ENCODE measurements at places on chromosomes 16 and 17.

GRCh38 chr16:49730772-49731171 is 125.1 kb downstream of the ZNF423 start:
- ATAC-seq: no peak

- no peak for ATAC-seq
Measured at GRCh38 chr17:3554440-3554839, 3.2 kb downstream of the TRPV3 start.

DNA sequence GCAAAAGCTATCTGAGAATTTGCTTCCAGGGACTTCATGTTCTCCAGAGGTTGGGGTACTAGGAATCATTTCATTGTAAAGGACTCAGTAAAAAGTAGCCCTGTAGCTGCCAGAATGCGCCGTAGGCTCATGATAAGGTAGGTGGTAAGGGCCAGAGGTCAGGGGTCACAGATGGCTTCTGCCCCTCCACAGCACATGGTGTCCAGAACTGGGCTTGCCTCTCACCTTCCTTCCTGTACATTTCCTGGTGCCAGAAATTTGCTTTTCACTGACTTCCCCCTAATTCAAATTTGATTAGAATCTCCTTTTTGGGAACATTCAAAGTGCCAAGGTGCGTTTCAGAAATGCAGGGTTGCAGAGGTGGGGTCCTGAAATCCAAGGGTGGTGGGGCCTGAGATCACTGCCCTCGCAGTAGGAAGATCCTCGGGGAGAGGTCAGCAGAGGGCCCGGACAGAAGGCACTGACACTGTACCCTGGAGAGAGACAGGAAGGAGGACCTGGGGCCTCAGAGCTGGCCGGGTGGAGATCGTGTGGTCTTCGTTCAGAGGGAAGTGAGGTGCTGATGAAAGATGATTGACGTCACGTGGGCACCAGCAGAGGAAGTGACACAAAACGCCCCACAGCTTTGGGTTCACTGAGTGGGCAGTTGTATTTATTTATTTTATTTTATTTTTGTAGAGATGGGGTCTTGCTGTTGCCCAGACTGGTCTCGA is 25.5 kb upstream of the METRNL start:
- ATAC-seq: no peak

- ATAC-seq: no peak
Measured at GRCh38 chr16:86931410-86931941, 353.1 kb downstream of the FOXL1 start.

GRCh38 chr17:64269687-64270649 is 6.9 kb upstream of the TEX2 start:
- ATAC-seq: no peak

- ATAC-seq: no peak
Measured at GRCh38 chr17:42989141-42989540, 8.8 kb downstream of the RUNDC1 start.

- ATAC-seq: no peak
Measured at GRCh38 chr17:55774846-55775271, 24.0 kb downstream of the PCTP start.

DNA sequence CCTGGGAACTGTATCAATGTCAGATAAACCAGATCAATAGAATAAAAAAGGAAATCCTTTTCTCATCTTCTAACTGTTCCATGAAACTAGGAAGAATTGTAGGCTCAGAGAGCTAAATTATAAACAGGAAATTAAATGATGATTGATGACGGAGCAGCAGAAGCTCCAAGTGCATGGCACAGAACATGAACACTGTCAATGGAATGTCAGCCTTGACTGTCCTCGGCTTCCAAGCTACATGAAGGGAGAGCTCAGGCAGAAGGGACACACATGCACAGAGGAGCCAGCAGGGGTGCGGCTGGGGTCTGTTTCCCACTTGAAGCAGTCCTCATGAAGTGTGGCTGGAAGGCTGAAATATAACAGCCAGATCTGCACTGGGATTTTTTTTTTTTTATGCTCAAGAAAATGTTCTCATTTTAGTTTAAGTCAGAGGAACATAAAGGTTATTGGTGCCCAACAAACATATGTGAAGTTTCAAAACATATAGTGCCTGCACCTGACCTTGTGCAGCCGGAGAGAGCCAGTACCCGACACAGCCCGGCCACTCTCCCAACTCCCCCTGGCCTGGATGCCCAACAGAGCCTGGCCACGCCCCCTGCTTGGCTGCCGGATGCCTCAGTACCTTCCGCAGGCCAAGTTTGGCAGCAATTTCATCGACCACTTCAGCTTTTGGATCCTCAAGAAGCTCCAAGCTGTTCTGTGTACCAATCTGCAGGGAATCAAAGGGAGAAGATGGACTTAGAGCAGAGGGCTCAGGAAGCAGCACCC is 37.0 kb downstream of the NPLOC4 start:
- ATAC-seq: no peak

DNA sequence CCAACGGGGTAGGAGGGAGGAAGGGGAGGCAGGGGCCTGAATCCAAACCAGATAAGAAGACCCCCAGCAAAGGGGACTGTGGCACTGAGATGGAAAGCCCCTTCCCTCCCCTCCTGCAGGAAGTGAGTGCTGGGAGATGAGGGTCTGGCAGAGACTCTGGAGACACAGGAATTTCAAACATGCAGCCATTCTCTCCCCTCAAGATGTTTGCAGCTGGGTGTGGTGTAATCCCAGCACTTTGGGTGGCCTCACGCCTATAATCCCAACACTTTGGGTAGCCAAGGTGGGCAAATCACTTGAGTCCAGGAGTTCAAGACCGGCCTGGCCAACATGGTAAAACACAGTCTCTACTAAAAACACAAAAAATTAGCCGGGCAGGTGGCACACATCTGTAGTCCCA is 33.9 kb upstream of the FAAP100 start:
- no peak for ATAC-seq

DNA sequence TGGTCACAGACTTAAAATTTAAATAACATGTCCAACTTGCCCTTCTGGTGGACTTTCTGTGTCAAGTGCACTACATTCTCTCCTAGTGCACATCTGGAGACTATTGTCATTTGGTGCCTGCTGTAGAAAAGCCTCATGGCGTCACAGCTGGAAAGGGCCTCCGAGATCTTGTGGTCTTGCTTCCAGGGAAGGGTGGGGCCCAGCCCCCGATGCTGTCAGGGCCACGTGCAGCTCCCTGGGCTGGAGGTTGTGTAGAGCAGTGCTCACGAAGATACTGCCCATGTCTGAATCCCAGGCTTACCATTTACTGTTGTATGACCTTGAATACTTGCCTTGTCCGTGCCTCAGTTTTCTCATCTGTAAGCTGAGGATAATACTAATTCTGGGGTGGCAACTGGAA is 6.8 kb upstream of the MPRIP start:
- ATAC-seq: no peak

GRCh38 chr16:86590501-86591144 is 12.3 kb downstream of the FOXL1 start:
- ATAC-seq: no peak

DNA sequence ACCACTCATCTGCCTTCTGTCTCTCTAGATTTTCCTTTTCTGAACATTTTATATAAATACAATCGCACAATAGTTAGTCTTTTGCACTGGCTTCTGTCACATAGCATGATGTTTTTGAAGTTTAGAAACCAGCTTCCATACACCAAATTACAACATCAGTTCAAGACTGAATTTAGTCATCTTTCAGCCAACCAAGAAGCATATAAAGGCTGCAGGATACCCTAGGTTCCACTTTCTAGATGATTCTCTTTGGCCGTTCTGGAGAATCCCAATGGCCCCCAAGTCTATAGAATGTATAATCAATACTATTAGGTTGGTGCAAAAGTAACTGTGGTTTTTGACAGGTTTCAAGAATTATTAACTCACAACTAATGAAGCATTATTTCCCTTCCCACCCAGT is 19.4 kb downstream of the SCPEP1 start:
- ATAC-seq: no peak

DNA sequence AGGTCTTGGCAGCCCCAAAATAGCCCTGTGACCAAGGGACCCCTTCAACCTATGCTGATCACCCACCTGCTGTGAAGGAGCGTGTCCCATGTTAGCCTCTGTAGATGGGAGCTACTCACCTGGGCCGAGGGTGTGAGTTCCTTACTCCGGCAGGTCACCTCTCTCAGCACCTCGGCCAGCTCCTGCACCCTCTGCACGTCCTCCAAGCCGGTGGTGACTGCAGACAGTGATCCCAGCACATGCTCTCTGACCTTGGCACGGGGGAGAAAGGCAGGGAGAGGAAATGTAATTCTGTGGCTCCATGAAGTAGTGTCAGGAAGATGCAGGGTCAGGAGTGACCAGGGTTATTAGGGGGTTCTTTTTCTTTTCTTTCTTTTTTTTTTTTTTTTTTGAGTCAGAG is 67.7 kb upstream of the BCO1 start:
- no peak for ATAC-seq

DNA sequence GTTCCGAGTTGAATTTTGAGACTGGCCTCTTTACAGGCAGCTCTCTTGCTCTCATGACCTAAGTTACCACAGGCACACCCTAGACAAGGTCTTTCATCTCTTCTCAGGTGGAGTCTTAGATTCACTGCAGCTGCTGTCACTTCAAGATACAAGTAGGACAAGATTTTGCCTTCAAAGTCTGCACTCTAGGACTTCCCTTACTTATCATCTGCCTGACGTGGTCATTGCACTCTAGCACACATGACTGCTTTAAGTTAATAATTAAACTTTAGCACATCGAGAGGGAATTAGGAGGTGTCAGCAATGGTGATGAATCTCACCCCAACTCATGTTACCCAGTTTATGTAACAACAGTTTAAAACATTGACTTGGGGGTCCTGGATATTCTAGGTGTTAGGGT is 25.6 kb downstream of the RNF135 start:
- no peak for ATAC-seq

DNA sequence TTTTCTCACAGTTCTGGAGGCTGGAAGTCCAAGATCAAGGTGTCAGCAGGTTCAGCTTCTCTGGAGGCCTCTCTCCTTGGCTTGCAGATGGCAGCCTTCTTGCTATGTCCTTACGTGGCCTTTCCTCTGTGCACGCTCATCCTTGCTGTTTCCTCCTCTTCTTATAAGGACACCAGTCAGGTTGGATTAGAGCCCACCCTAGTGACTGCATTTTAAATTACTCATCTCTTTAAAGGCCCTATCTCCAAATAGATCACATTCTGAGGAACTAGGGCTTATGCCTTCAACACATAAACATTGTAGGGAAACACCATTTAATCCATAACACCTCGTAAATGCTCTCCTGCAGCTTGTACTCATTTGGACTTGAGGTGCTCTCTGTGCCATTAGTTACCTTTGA is 36.3 kb downstream of the DHRS7C start:
- ATAC-seq: no peak

GRCh38 chr16:86671486-86672178 is 93.3 kb downstream of the FOXL1 start:
- no peak for ATAC-seq

- ATAC-seq: no peak
Measured at GRCh38 chr17:5424909-5425308, 4.9 kb downstream of the RPAIN start.

DNA sequence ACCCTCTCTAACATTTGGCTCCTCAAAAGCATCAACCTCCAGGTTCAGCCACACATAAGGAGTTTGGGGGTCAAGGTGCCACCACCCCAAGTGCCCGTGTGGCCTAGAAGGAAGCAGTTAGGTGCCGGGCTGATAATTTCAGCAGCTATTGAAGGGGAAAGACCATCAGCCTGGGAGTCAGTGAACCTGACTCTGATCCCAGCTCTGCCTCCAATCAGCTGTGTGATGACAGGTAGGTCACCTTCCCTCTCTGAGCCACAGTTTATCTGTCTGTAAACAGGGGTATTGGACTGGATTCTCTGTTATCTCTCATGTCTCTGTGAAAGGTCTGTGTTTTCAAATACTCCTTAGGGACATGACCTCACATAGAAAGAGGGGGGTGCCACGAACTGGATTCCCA is 3.9 kb downstream of the CRHR1 start:
- ATAC-seq: no peak

DNA sequence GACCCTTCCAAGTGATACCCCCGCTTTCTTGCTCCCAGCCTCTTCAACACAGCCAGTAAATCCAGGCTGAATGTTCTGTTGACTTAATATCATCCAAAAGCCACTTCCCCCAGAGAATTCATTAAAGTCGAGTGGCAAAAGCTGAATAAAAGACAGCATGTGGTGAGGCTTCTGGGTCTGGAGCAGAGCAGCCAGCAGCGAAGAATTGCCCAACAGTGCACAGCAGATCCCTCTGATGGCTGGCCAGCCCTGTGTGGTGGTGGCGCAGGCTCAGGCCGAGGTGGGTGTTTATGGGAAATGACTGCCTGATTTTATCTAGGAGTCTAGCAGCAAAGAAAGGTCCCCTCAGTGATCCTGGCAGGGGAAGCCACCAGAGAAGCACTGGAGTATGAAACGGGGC is 30.3 kb upstream of the RCVRN start:
- ATAC-seq: no peak

- no peak for ATAC-seq
Measured at GRCh38 chr16:86716649-86717048, 138.3 kb downstream of the FOXL1 start.

DNA sequence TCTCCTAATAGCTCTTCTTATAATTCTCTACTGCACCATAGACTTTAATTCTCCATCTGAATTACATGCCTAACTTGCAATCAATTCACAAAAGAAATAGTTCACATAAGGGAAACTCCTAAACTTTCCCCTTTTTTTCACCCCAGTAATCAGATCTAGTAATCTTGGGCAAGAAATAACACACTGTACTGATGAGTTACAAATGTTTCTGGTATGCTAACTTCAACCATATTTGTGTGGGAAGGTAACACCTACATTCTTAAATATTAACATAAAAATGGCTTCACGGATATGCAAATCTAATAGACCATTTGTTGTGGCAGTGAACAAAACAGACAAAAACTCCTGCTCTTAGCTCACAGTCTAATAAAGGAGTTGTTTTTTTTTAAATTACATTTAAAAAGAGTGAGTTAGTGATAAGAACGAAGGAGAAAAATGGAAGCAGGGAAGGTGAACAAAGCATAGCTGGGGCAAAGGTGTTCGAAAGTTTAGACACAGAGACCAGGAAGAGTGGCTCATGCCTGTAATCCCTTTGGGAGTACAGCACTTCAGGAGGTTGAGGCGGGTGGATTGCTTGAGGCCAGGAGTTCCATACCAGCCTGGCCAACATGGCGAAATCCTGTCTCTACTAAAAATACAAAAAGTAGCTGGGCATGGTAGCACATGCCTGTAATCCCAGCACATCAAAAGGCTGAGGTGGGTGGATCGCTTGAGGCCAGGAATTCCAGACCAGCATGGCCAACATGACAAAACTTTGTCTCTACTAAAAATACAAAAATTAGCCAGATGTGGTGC is 34.8 kb downstream of the CMTM3 start:
- ATAC-seq: no peak

DNA sequence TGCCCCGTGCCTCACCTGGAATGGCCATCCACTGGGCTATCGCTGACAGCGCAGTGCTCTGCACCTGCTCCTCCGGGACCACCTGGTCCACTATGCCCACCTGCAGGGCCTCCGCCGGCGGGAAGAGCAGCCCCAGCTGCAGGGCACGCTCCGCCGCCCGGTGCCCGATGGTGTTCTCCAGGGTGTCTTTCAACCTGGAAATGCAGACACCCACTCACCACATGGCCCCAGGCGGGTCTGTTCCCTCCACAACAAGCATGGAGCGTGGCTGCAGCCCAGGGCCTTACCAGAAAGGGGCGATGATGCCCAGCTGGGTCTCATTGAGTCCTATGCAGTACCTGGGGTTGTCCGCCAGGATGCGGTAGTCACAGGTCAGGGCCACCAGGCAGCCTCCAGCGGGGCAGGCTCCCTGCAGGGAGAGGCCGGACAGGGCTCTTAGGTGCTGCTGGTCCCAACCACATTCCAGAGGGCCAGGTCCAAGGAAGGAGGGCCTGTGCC is 6.8 kb downstream of the DNASE1L2 start:
- ATAC-seq: no peak

GRCh38 chr16:53024045-53024444 is 28.7 kb downstream of the CHD9NB start:
- ATAC-seq: no peak

Data from activated CD4-positive, CD25-positive, alpha-beta regulatory T cell treated with anti-CD3 and anti-CD28 coated beads, Interleukin-2, amount 50 U/mL, for 24 hours (primary cell).